Activated naive CD8-positive, alpha-beta T cell treated with anti-CD3 and anti-CD28 coated beads, Interleukin-2, amount 50 U/mL, for 16 hours (primary cell): ENCODE measurements at places on chromosomes 7 and 10.

GRCh38 chr7:43438897-43439479 lies 143.9 kb upstream of the STK17A start:
- no peak for DNase-seq

DNA sequence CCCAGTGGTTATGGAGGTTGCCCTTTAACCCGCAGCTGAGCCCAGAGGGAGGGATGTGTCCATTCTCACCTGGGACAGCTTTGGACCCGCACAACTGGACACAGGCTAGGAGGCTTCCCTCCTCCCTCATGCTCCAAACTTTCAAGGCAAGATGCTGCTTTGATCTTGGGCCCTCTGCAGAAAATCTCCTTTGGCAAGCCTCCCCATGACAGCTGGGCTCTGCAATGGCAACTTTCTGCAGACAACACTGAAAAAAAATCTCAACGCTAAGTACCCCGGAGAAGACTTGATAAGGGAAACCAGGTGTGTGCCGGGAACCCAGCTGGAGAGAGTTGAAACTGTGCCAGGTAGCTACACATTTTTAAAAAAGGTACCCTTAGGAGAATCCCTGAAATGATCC lies 610.1 kb downstream of the LRMDA start:
- no peak for DNase-seq

GRCh38 chr10:72059843-72060822 lies 28.2 kb downstream of the SPOCK2 start:
- DNase-seq = no peak

DNA sequence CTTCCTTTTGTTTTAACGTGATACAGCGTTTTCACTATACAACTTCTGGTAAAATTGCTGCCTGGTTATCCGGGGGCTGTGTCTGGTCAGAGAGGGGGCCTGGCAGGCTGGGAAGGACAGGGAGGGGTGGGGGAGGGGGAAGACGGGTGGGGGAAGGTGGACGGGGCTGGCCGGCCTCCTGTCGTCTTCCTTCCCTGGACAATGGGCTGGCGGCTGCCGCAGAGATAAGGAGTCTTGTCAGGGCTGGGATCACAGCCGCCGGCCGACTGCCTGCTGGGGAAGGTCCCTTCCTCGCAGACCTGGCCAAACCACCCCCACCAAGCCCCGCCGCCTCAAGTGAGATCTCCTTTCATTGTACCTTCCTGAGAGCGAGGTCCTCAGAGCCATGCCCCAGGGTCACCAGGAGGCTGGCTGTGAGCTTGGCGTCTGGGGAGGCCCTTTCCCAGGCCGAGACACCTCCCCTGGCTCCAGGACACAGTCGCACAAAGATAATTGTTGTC lies 151.2 kb upstream of the TNRC18 start:
- DNase-seq = no peak

DNA sequence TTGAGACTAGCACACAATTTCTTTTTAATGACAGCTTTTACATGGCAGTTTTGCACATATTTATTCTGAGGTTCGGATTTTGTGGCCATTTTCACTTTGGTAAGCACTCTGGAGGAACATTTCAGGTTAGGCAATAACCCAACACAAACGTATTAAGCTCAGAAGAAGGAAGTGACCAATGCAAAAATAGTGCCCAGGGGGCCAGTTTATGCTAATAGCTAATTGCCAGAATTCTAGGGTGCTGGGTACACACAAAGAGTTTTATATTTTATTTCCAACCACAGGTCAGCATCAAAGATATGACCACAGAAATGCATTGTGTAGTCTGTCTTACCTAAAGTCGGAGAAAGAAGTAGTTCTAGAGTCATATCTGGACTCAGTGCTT lies 8.4 kb upstream of the AGR2 start:
- no peak for DNase-seq

- DNase-seq = no peak
Observed at GRCh38 chr10:98235846-98236245, 32.1 kb downstream of the LOXL4 start.

DNA sequence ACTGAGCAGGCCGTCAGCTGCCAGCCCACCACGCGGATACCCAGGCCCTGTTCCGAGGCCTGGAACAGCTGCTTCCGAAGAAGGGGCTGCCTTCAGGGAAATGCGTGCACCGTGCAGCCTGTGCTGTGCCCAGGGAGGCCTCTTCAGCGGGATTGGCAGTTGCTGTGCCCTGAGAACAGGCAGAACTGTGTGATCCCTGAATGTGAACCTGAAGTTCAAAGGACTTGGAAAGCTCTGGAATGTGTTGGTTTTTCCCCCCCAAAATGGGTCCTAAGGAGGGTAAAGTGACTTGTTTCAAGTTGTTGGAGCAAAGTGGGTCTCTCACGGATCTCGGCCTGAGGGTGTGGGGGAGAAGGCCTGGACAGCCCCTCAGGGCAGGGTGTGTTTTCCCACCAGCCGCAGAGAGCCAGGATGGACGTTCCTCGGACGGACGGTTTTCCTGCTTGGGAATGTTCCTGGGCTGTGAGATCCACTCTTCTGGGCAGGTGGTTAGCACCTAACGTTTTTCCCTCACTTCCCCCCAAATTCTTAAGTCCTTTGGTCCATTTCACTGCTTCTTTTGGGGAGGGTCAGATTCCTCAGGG lies 2.1 kb downstream of the SPRN start:
- no peak for DNase-seq

- DNase-seq = no peak
Observed at GRCh38 chr7:37356911-37357636, 91.6 kb downstream of the ELMO1 start.

DNA sequence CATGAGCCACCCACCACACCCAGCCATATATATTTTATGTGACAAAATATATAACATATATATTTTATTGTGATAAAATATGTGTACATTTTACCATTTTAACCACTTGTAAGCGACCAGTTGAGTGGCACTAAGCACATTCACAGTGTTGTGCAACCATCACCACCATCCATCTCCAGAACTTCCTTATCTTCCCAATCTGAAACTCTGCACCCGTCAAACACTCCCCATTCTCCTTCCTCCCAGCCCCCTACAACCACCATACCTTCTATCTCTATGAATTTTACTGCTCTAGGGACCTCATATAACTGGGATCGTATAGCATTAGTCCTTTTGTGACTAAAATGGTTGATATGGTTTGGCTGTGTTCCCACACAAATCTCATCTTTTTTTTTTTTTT lies 20.8 kb upstream of the CYTH3 start:
- no peak for DNase-seq

DNA sequence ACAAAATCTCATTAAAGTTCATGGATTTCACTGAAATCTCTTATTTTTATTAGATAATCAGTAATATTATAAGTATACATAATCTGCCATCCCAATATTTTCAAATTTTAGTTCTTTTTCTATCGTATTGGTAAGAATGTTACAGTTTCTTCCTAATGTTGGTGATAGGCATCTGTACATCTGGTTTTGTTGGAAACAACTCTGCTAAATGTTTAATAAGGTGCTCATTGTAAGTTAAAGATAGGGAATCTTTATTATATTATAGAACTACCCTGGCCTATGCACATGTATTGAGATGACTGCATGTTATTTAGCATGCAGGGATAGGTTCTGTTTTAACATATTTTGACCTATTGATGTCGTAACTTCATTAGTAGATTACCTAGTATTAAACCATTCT lies 188.6 kb upstream of the PRPS1L1 start:
- no peak for DNase-seq

- DNase-seq = no peak
Observed at GRCh38 chr10:71600849-71601248, 118.7 kb downstream of the C10orf105 start.

DNA sequence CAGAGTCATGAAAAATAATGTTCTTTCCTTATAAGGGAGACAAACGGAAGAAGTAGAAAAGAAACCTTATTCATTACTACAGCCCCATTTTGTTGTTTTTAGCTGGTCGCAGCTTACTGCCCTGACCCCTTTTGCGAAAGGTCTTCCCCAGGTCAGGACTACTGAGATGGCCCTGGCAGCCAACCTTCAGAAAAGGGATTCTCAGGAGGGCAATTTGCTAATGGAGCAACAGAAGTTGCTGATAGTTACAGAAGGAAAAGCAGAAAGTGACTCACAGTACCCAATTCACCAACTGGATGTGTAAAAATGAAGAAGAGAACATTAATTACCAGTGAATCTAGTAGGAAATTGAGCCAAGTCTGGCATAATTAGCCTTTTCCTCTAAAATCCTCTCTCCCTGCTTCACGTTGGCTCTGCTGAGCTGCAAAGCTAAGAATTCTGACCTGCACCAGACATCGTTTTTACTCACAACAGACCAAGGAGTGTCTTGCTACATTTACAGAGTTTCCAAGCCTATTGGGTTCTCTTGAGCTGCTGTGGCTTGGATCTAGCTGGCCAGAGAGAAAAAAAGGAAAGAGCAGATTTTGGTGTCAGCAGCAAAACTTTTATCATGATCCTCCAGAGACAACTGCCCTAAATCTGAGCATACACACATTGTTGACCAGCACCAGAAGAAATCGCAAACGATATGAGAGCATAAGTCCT lies 499.9 kb upstream of the FZD8 start:
- no peak for DNase-seq

- DNase-seq = no peak
Observed at GRCh38 chr7:22667562-22668239, 59.3 kb upstream of the IL6 start.

DNA sequence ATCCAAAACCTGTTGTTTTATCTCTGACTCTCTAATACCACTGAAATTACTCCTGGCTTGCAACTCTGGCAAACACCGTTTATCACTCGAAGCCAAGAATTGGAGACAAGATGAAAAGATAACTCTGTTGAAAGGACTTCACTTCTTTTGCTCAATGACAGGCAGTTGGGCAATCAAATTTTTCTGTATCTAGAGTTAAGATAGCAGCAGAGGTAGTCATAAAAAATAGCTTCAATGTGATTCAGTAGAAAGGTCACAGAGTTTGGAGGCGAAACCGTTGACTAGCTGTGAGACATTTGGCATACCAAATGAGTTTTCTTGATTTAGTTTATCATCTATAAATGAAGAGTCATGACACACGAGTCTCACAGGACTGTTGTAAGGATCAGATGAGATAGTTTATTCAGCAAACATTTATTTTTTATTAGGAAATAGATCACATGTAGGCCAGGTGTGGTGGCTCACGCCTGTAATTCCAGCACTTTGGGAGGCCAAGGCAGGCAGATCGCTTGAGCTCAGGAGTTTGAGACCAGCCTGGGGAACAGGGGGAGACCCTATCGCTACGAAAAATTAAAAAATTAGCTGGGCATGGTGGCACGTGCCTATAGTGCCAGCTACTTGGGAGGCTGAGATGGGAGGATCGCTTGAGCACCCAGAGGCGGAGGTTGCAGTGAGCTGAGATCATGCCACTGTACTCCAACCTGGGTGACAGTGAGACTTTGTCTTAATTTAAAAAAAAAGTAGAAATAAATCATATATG lies 23.6 kb downstream of the AKR1B1 start:
- no peak for DNase-seq

DNA sequence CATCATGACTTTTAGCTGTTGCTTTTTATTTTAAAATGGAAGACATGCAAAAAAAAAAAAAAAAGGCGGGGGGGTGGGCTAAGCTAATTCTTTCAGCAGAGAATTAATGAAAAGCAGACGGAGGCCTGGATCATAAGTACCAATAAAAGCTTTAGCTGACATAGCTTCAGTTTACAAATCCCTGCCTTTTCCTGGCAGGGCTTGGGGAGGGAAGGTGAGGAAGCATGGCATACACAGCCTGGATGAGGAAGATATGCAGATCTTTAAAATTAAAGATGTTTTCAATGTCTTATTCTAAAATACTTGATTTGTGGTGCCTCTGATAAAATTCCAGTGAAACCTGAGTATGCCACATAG lies 57.0 kb downstream of the ICA1 start:
- DNase-seq = no peak

- no peak for DNase-seq
Observed at GRCh38 chr10:9012312-9012711, 957.8 kb downstream of the GATA3 start.

DNA sequence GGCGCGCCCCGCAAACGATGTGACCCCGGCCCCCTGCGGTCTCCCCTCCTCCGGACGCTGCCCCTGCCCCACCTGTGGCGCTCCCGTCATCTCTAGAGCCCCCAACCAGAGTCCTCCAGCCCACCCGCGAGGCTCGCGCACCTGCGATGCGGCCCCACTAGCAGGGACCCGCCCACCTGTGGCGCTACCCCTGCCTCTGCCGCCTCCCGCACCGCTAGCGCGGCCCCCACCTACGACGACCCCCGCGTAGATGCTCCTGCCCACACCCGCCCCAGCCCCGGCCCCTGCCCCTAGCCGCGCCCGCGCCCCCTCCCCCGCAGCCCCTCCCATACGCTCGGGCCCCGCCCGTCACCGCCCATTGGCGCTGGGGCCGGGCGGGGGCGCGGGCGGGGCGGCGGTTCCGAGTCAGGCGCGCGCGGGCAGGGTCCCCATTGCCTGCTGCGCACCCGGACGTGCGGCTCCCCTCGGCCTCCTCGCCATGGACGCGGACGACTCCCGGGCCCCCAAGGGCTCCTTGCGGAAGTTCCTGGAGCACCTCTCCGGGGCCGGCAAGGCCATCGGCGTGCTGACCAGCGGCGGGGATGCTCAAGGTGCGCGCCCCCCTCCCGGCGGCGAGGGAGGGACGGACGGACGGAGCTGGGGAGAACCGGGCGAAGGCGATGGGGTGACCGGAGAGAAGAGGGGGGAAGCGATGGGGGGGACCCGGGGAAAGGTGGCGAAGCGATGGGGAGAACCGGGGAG lies at the start of gene PFKP:
Gene PFKP, plus strand, starts transcription at position 431 of the 741 bp plus-strand sequence. Its CDS starts 48 bp downstream, at position 479.
- peak; percentile 33 for DNase-seq

- no peak for DNase-seq
Observed at GRCh38 chr7:19294619-19295018, 149.4 kb upstream of the FERD3L start.

DNA sequence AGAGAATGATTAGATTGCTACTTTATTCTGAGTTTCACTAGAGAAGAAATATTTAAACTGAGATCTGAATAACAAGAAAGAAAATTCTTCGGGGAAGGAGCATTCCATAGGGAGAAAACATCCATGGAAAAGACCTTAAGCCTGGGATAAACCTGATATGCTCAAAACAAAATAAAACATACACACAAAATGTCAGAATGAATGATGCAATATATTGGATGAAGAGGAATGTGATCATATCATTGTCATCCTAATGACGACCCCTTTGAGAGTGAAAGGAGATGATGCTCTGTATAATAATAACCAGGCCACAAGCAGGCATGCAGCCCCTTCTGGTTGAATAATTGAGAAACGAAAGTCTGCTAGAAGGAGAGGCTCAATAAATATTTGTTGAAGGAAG lies 882.4 kb downstream of the NRG3 start:
- no peak for DNase-seq

DNA sequence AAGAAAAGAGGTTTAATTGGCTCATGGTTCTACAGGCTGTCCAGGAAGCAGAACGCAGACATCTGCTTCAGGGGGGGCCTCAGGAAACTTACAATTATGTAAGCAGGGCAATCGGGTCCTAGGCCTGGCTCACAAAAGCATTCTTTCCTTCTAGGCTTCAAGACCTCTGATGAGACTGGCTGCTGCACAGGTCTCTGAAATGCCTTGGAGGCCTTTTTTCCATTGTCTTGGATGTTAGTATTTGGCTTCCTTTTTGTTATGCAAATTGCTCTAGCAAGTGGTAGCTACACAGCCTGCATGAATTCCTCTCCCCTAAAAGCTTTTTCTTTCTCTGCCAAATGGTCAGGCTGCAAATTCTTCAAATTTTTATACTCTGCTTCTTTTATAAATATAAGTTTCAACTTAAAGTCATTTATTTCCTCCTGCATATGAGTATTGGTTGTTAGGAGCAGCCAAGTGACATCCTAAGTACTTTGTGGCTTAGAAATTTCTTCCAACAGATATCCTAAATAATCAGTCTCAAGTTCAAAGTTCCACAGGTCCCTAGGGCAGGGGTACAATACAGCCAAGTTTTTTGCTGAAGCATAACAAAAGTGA lies 83.1 kb upstream of the SEMA3A start:
- no peak for DNase-seq

GRCh38 chr10:132489053-132489703 lies 48.4 kb upstream of the INPP5A start:
- DNase-seq = no peak
